ENCODE measurements at places on chromosomes 3 and 15.

- DNase-seq = no peak
Measured at GRCh38 chr15:80309769-80310384, 57.9 kb upstream of the CTXND1 start.

DNA sequence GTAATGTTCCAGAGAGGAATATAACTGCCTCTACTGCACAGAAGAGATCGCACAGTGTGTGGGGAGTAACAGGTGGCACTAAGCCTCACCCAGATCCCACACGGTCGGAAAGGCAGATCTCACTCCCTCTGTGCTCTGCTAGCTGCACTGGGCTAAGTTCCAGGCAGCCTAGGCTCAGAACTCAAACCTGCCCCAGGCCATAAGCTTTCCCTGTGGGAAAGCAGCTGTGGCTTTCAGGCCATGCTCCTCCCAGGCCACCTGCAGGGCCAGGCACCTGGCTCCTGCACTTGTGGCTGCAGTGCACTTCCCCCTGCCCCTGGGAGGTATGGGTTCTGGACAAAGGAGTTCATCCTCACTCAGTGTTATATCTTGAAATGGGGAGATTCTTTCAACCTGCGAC lies 27.5 kb downstream of the PCCB start:
- no peak for DNase-seq

DNA sequence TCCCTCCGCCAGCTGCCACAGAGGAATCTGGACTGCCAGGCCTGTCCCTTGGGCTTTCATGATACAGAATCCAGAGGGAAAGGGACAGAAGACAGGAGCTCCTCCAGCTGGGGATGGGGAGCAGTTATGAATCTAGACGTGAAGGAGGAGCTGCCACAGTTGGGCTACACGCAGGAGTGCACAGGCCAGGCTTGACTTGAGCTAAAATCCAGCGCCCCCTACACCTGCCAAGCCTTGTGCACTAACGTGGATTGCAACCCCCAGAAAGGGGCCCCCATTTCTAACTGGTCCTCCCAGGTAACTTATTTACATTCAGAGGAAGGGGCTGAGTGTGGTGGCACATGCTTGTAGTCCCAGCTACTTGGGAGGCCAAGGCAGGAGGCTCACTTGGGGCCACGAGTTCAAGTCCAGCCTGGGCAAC lies 14.3 kb downstream of the KLHL6 start:
- DNase-seq = peak; percentile 78

DNA sequence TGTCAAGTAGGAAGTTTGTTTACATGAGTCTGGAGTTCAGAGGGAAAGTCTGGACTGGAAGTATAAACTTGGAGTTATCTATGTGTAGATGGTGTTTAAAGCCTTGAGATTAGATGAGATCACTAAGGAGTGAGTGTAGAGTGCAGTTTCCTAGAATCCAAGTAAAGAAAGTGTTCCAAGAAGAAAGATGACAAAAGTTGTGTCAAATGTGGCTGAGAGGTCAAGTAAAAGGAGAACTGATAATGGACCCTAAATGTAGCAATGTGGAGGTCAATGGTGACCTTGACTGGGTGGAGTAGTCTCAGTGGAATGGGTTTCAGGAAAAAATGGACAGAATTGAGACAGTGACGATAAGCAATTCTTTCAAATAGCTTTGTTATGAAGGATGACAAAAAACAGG lies 39.9 kb upstream of the ULK4 start:
- no peak for DNase-seq

DNA sequence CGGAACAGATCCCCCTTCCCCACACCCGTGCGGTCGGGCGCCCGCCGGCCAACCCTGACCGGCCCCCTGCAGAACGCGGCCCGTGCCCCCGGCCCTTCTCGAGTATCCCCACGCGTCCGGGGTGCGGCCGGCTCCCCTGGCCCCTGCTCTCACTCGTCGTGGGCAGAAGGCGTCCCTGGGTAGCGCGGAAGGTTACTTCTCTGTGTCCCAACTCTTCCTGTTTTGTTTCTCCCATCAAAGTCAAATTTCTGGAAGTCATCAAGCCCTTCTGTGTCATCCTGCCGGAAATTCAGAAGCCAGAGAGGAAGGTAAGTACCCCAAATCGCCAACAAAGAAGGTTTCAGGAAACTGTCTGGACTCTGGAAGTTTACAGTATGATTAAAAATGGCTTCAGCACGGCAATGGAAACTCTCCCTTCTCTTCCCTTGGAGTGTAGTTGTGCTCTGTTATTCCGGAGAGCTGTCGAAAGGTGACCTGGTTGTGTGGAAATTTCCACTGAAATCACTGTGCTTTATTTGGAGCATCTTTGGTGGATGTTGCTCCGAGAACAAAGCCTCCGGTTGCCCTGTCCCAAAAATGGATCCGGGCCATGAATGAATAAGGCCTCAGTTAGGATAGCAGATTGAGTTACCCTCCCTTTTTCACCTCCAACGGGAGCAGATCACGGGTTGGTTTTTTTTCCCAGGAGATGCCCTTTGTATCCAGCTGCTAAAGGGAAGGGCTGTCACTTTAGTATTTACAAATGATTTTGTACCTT lies 536 bp downstream of the SEC61A1 start:
- DNase-seq = no peak

GRCh38 chr15:51757450-51757849 lies 6.1 kb downstream of the TMOD2 start:
- DNase-seq = no peak

- DNase-seq = no peak
Measured at GRCh38 chr3:176920766-176921160, 276.5 kb downstream of the TBL1XR1 start.

DNA sequence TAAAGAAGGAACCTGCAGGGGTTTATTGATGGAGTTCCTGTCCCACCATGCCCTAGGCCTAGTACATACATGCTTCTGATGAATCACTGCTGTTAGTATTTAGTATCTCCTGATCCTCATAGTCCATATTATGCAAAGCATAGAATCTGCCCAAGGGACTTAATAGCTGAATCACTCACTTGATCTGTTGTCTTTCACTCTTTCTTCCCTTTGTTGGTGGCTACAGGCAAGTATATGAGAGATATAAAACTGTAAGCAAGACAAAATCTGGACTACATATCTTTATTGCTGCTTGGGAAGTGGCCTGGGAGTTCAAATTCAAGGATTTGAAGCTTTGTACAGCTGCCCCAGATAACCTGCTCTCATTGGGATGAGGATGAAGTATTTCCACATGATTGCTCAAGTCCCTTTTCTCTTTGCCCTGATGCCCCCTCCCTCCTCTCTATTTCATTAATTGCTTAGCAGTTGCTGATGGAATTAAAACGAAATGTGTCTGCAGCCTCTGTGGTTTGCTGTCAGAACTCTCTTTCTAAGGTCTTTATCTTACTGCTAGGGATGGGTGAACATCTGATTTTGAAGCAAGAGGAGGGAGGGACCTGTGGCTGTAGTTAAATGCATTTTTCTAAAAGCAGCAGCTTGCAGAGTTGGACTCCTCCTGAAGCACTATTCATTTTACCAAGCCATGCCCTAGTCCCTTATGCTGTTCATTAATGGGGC lies 114.1 kb downstream of the ZNF609 start:
- no peak for DNase-seq

DNA sequence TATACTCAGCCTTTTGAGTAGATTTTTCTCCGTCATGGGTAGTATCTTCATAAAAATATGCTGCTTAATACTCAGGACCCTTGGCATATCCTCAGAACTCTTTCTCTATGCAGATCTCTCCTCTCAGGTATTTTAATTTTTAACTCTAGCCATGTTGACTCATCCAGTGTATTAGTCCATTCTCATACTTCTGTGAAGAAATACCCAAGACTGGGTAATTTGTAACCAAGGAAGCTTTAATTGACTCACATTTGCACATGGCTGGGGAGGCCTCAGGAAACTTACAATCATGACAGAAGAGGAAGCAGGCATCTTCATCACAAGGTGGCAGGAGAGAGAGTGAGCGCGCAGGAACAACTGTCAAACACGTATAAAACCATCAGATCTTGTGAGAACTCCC lies 129.3 kb upstream of the CD96 start:
- no peak for DNase-seq

- DNase-seq = no peak
Measured at GRCh38 chr3:23166845-23167244, 36.3 kb upstream of the UBE2E2 start.

- DNase-seq = no peak
Measured at GRCh38 chr3:48826451-48826850, 21.2 kb downstream of the PRKAR2A start.

DNA sequence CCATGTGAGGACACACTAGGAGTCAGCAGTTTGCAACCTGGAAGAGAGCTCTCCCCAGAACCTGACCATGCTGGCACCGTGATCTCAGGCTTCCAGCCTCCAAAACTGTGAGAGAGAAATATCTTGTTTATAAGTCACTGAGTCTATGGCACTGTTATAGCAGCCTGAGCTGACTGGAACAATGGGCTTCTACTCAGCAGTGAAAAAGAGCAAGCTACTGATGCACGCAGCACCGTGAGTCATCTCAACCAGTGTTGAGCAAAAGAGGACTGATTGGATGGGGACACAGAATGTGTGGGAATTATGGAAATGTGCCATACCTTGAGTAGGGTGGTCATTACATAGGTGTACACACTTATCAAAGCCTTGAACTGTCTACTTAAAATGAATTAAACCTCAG lies 230.4 kb downstream of the PLCL2 start:
- no peak for DNase-seq

- no peak for DNase-seq
Measured at GRCh38 chr3:9994086-9994844, 7.6 kb upstream of the EMC3 start.

DNA sequence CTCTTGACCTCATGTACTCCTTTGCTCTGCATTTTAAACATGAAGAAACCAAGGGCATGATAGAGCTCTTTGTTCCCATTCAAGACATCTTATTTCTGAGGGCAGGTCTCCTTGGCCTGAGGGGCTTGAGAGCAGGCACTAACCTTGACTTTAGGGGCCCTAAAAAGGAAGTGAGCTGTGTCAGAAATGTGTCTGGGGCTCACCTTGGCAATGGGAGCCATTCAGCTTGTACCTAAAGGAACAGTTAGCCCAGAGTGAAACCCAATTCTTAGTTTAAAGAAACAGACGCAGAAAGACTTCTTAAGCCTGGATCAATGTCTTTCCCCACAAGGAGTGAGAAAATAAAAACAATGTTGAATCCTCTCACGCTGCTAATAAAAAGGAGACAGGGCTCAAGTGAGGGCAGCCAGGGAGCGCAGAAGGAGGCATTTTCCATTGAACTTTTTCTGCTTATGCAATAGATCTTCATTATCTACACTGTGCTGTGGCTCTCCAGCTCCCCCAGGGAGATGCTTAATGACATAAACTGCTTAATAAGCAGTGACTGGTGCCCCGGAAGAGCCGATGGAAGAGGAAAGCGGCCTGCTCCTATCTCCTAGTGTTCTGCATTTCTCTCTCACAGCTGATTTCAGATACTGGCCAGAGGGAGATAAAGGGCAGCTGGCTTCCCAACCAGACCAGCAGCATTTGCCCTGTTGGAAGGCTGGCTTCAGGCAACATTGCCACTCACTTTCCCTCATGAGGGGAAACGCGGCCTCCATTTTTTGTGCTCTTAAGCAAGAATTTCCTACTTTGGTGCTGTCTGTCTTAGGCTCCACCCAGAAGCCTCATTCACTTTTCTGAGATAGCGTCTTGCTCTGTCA lies 152.0 kb downstream of the OPA1 start:
- DNase-seq = peak; percentile 93

DNA sequence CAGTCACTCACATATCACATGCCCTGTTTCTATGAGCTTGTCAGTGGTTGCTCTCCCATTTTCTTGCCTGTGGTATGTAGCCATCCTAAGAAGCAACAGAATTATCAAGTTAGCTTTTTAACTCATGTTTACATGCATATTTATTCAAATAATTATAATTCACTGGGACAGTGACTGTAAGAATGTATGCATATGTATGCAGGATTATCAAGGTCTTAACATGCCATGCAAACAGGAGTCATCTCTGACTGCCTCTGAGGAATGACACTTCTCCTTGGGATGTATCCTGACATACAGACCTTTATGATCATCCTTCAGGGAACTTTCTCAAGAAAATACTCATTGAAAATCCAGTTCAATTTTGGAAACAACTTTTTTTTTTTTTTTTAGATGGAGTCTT lies 240.9 kb downstream of the CPNE4 start:
- DNase-seq = no peak

GRCh38 chr15:89459271-89460038 lies 36.9 kb downstream of the RHCG start:
- DNase-seq = no peak

DNA sequence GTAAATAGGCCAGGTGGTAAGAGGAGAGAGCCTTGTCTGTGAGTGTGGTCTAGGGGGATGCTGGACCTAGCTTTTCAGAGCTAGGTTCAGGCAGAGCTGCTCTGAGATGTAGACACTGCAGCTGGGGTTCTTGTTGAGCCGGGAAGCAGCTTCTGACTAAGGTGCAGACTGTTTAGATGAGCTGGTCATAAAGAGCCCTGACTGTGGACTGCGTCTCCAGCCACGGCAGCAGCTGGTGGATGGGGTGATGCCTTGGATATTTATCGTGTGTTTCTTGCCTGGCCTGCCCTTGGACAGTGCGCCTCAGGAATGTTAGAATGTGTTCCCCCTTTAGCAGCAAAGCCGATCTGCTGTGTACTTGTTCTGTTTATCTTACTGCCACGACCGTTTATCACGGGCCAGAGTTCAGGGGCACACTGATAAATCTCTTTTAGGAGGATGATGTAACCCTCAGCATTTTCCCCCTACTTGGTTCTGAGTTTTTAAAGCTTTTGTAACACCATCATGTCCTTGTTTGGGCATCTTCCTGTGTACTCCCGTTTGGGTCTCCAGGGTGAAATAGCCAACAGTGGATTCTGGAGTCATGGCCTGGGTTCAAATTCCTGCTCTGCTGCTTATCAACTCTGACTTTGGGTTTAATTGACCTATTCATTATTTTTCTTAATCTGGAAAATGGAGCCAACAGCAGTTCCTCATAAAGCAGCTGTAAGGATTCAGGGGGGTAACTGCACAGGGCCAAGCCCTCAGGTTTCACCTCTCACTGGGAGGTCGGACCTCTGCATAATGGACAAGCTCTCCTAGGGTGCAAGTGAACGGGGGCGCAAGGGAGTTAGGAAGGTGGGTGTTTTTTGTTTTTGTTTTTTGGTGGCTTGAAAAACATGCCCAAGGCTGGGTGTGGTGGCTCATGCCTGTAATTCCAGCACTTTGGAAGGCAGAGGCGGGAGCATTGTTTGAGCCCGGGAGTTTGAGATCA lies 51.4 kb downstream of the FLNB start:
- no peak for DNase-seq

GRCh38 chr3:19937459-19938294 lies 3.7 kb upstream of the EFHB start:
- DNase-seq = no peak

All from SK-N-DZ (cell line).